T follicular helper cell (primary cell): ENCODE measurements at places on chromosomes 5 and 9.

GRCh38 chr5:31855134-31856040 lies 216.5 kb downstream of the PDZD2 start:
- no peak for DNase-seq

- DNase-seq: no peak
Observed at GRCh38 chr9:14524873-14525515, 168.2 kb downstream of the ZDHHC21 start.

DNA sequence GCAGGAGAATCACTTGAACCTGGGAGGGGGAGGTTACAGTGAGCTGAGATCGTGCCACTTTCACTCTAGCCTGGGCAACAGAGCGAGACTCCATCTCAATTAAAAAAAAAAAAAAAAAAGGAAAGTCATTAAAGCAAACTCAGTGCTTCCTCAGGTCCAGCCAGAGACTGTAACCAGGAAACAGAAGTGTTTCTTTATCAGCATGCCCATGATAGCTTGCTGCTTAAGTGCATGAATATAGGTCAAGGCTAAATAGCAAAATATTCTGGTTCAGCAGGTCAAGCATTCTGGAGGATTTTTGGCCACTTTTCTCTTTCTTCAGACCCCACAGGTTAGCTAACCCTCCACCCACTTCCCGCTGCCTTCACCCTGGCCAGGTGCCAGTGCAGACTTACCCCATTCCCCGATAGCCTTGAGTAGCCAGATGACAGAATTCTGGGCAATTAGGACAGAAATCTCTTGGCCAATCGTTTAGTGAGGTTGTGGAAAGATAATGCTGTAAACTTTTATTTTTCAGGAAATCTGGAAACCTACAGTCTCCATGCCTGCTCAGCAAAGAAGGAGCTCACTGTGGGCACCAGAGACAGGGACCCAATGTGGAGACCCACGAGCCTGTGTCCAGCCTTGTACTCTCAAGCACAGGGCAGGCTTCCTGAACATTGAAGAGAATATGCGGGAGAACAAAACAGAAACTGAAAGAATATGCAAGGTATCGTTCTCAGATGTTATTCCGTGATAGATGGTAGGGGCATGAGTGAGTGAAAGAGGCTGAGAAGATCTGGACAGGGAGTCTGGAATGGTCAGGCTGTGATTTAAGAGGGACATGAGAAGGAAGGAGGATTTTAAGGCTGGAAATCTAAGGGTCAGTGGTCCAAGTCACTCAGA lies 4.2 kb upstream of the UGT3A2 start:
- no peak for DNase-seq

- no peak for DNase-seq
Observed at GRCh38 chr5:68548959-68549676, 333.6 kb downstream of the PIK3R1 start.

- DNase-seq: no peak
Observed at GRCh38 chr5:102375876-102376275, 79.8 kb upstream of the SLCO4C1 start.

GRCh38 chr9:128894764-128895163 lies 12.8 kb downstream of the LRRC8A start:
- no peak for DNase-seq

GRCh38 chr5:83567741-83568140 lies 96.2 kb downstream of the VCAN start:
- no peak for DNase-seq

GRCh38 chr9:114525513-114525912 lies 20.2 kb upstream of the WHRN start:
- DNase-seq: no peak

DNA sequence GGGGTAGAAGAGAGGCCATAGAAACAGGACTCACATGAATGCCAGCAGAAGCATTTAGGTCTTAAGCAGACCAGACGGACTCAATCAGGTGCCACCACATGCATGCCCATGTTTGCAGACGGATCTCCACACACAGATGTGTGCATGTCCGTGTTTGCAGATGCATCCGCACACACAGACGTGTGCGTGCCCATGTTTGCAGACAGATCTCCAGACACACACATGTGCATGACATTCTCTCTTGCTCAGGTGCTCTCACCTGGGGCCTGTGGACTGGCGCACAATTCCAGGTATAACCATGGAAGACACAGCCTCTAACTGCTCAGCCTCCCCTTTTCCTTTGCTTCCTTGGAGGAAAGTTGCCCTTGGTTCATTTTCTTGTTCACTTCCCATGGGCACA lies 148.3 kb downstream of the CACNA1B start:
- DNase-seq: no peak

DNA sequence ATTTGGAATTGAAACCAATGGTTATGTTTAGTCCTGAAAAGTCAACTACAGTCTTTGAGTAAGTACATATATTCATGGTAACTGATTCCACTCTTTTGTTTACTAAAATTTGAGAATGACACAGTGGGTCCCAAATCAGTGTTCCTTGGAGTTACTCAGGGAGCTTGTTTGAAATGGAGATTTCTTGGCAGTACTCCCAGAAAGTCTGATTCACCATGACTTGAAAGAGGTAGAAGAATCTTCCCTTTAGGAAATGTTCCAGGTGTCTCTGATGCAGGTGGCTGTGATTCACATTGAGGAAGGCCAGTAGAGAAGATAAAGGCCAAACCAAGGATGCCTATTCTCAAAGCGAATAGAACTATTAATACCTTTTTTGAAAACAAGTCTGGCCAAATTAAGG lies 1078.3 kb downstream of the CDH12 start:
- DNase-seq: no peak

- DNase-seq: no peak
Observed at GRCh38 chr9:127973169-127974000, 7.4 kb downstream of the EEIG1 start.

DNA sequence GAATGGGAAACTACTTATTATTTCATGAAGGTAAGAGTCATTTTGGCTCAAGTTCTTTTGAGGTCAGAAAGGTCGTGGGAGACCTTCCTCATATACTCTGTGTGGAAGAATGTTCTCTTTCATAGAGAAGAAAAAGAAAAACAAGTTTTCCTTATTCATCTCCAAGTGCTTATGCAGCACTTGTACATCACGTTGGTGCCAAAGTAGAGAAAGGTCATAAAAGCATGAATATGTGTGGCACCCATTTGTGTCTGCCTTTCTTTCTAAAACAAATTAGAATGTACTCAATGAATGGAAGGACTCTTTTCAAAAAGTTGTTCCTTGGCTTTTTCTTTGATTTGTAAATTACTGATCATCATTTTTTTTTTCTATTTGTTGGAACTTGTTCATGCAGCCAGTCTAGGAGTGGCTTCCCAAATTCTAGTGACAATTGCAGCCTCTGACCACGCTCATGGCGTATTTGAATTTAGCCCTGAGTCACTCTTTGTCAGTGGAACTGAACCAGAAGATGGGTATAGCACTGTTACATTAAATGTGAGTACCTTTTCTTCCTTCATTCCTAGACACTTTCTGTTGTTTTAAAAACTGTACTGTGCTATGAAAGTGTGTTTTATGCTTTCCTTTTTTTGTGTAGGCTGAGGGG lies 122.4 kb downstream of the ADGRV1 start:
- DNase-seq: no peak

DNA sequence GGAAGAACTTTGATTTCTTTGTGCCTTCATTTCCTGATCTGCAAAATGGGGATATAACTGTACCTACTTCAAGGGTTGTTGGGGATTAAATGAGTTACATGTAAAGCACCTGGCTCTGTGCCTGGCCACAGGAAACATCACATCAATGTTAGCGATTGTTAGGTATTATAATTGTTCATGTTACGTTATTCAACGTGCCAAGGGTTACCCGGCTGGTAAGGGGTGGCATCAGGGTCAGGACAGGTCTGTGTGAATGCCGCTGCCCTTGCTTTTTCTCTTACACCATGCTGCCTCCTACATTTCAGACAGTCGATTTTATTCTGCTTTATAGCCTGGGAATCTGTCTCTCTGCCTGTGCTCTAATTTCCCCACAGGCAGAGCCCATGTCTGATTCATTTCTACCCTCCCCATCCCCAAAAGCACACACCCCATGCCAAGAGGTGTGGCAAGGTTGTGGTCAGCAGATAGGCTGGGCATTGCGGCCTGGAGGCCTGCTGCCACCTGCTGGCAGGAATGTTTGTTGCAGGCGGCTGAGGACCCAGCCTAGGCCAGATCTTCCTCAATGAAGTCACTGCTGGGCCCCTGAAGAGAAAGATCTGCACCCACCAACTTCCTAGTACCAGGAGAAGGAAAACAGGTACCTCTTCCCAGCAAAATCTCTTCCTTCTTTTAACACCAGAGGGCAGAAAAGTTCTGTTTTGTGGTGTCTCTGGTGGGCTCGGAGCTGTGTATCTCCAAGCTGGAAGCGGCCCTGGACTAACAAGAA lies 5.3 kb downstream of the ANKS6 start:
- no peak for DNase-seq

- DNase-seq: no peak
Observed at GRCh38 chr9:35748858-35749514, at the start of the genes GBA2 and RGP1. GBA2 (minus strand) TSS chr9:35749228; CDS start chr9:35748704, 524 bp downstream. RGP1 (plus strand) TSS chr9:35749287; CDS start chr9:35749756, 469 bp downstream.

DNA sequence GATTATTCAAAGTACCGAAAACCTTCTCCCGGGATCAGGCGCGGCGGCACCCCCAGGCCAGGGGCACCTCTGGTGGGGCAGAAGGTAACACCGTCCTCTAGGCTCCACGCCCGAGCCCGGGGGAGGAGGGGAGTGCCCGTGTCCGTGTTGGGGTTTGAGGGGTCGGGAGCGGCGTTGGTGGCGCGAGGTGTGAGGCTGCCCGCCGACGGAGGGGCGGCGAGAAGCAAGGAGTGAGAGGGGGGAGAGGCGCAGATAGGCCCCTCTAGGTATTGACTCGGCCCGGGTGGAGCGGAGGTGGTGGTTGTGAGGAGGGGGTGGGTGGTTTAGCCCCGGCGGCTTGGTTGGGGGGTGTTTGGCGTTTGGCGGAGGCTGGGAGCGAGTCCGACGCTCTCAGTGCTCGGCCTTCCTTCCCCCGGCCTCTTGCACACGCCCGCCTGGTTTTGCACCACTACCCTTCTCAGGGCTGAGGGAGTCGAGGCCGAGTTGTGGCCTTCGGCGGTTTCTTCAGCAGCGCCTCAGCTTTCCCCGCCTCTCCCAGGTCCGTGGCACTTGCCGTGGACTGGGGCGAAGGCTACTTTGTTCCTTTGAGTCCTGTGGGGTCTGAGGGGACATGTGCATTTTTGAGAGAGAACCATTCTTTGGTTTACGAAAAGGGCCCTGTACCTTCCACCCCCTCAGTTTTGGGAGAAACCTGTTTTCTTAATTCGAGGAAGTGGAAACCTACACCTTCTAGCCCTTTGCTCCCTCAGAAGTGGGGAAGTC lies 450 bp downstream of the GPBP1 start:
- DNase-seq: no peak

GRCh38 chr5:115842089-115842935 lies 577 bp downstream of the AP3S1 start:
- no peak for DNase-seq

GRCh38 chr5:91136271-91136670 lies 246.8 kb downstream of the ARRDC3 start:
- DNase-seq: no peak

GRCh38 chr9:626596-626995 lies 214.9 kb upstream of the DMRT1 start:
- no peak for DNase-seq

DNA sequence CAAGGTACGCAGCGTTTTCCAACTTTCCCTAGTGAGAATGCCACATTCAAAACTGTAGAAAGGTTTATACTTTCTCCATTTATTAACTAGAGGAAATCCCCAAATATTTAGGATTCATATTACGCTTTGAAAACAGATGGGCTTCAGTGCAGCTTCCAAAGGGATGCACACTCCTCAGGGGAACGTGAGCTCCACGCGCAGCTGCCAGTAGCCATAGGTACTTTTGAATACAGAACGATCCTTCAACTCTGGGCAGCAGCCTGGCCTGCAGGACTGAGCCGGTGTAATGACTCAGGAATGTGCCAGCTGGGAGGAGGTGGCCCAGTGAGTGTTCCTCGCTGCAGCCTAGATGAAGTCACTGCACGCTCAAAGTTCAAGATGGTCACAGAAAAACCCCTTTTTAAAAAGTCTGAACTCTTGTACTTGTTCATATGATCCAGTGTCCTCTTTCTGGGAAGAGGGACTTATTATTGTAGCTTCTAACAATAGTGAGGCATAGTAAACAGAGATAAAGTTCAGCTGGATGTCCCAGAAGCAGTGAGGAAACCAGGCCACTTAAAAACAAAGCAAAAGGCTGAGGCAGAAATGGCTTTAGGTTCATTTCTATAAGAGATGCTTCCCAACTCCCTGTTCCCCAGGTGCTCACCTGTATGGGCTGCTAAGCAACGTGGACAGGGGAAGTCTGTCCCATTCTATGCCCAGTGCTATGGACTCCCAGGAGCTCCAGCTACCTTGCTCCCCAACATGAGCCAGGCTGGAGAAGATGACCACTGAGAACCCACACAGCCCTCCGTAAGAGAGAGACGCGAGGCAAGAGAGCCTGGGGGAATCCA lies 130.0 kb downstream of the LHFPL2 start:
- DNase-seq: no peak

DNA sequence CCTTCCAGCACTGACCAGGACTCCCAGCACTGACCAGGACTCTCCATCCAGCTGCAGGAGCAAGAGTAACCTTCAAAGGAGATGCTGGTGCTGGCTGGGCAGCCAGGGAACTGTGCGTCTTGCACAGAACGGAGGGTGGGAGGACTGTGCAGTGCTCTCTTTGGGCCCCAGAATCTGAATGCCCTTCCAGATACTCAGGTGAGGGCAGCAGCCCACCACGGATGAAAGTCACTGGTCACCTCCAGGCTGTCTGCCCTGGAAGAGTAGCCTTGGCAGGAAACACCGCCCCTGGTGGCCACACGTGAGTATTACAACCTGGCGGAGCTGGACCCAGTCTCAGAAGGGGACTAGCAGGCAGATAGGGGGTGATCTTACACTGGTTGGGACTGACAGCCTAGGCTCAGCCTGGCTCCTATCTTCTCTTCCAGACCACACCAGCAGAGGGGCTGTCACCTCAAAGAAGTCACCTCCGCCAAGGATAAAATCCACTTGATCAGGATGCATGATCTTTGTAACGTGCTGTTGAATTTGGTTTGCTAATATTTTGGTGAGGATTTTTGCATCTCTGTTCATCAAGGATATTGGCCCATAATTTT lies 4.8 kb upstream of the SARDH start:
- DNase-seq: peak; percentile 62

DNA sequence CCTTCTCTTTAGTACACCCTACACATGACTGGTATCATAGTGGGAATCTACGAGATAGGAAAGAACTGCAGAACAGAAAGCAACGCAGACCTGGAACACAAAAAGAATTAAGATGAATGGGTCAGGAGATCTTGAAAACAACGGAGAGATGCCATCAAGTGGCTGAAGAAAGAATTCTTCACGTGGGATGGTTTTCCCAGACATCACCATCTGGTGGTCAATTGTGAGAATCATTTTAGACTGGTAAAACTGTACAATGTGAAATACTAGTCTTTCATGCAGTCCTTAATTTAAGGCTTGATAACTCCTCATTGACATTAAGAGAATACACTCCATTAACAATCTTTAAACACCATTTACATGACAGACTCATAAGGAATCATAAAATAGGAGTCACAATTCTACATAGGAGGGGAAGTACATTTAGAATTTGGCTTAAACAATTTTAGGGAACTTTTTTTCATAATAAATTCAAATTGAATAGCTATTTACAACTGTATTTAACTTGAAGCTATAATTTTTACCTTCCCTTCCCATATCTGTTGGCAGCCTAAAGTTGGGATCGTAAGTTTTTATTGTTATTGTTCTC lies 128.4 kb upstream of the TRPM3 start:
- DNase-seq: no peak

GRCh38 chr5:109844695-109845094 lies 155.0 kb downstream of the MAN2A1 start:
- no peak for DNase-seq

- DNase-seq: no peak
Observed at GRCh38 chr5:53601570-53601969, 41.1 kb downstream of the NDUFS4 start.

GRCh38 chr9:117656002-117656401 lies 48.2 kb upstream of the TLR4 start:
- DNase-seq: no peak
